ENCODE measurements at places on chromosomes 11 and 22.

DNA sequence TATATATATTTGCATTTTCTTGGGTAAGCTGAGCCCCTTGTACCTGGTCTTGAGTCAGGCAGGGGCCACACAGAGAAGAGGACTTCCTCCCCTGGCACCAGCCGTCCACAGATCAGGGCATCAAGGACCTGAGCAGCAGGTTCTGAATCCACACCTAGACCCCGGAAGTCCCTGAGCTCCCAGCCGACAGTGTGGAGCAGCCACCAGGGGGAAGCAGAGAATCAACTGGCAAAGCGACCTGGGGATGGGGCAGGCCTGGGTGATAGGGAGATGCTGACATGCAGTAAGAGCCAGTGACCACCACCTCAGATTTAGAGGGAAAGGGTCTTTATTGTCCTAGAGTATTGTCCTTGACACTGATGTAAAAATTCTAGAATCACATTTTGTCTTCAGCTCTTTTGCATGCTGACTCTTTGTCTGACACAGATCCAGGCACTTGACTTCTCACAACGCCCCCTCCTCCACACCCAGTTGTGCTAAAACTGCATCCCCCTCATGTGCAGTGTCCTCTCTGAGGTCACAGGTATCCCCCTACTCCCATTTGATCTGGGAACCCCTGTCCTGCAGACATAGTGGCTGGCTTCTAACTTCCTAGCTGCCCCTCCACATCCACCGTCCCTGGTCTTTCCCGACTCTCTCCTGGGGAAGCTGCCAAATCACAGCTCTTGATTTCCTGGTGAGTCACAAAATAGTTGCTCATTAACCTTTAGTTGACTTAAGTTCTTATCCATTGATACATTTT is 109.3 kb downstream of the GGTLC2 start:
- DNase-seq: peak; percentile 76

DNA sequence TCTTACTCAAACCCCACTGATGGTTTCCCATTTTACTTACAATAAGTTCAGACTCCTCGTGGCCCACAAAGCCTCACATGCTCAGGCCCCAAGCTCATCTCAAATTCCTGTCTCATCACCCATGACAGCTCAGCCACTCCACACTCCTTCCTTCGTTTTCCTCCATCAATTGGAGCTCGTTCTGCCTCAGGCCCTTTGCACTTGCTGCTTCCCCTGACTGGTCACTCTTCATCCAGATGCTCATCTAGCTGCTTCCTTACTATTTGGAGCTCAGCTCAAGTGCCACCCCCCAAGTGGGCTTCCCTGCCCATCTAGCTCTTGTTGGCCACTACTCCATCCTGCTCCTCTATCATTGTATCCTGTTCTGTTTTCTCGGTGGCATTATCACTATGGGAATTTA is 46.8 kb upstream of the LRRC32 start:
- no peak for DNase-seq

DNA sequence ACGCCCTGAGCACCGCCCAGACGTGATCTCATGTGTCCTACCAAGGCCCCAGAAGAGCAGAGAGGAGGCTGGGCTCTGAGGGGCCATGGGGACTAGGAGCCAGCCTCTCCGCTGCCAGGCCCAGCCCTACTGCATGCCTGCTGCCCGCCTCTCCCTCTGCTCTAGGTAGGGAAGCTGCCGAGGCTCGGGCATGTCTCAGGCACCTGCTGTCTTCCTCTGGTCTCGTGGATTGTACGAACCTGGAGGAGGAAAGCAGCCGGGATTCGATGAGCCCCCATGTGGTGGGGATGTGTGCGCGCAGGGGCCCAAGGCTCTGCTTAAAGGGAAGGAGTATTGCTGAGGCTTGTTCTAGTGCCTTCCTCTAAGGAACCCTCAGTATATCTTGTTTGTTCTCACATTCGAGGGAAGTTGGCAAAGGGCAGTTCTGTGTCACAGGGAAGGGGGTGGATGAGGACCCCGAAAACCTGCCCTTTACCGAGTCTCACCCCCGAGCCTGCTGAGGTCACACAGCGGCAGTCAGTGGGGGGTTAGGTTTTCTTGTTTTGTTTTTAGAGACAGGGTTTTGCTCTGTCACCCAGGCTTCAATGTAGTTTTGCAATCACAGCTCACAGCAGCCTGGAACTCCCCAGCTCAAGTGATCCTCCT is 21.2 kb downstream of the DAGLA start:
- DNase-seq: peak; percentile 84

DNA sequence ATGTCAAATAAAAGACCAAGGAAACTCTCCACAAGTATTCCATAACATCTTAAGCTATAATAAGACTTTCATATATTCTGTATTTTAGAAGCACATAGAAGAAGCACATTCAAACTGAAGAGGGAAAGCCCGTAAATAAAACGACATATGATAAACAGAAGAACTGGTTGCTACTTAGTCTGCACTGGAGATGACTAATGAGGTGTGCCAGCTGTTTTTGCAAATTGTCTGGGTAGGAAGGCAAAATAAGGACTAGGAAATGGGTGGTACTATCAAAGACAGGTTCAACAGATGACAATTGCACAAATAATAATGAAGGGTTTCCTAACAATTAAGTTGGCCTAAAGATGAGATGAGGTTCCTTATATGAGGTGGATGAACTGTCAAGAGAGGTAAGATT is 593.2 kb upstream of the CCDC179 start:
- no peak for DNase-seq

GRCh38 chr11:13276832-13277767 is 490 bp upstream of the BMAL1 start:
- peak; percentile 99 for DNase-seq

GRCh38 chr11:125348674-125349309 is 147.3 kb downstream of the FEZ1 start:
- peak; percentile 36 for DNase-seq

DNA sequence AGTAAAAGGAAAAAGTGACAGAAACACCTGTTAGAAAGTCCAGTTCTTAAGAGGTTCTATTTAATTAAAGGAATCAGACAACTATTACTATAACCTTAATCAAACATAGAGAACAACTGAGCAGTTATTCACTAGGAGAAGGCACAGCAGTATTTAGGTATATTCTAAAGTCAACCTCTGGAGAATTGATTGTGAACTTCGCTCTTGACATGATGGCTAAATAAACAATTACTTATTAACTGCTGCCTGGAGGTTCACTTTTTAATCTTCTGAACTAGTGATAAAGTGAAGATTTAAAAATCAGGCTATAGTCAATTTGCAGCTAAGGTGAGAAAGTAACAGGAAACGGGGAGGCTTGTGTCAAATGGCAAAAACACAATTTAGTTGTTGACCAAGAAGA is 557.3 kb downstream of the FAM181B start:
- no peak for DNase-seq

DNA sequence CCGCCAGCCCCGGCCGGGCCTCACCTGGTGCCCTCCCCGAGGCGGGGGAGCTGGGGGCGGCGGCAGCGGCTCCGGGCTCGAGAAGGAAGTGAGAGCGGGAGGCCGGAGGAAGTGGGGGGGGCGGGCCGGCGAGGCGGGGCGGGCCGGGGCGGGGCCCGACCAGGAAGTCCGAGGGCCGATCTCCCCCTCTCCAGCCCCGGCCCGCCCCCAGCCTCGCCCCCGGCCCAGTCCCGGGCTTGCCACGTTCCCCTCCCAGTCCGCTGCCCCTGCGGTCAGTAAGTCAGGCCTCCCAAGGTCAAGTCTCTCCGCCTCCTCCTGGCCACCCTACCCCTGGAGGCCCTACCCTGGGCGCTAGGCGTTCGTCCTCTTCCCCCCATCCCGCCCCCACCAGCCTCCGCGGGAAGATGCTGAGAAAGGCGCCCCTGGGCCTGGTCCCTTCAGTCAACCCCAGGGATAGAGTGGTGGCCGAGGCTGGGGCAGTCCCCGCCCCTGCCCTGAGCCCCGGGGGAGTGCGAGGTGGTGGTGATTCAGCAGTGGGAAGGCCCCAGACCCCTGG is at the start of gene RHOG:
TSS of gene RHOG (minus strand) at position 90 of the 556 bp plus-strand sequence. CDS start 12,821 bp downstream, outside the sequence.
- DNase-seq: no peak

GRCh38 chr22:17387356-17387755 is 18.1 kb downstream of the CECR2 start:
- DNase-seq: no peak

DNA sequence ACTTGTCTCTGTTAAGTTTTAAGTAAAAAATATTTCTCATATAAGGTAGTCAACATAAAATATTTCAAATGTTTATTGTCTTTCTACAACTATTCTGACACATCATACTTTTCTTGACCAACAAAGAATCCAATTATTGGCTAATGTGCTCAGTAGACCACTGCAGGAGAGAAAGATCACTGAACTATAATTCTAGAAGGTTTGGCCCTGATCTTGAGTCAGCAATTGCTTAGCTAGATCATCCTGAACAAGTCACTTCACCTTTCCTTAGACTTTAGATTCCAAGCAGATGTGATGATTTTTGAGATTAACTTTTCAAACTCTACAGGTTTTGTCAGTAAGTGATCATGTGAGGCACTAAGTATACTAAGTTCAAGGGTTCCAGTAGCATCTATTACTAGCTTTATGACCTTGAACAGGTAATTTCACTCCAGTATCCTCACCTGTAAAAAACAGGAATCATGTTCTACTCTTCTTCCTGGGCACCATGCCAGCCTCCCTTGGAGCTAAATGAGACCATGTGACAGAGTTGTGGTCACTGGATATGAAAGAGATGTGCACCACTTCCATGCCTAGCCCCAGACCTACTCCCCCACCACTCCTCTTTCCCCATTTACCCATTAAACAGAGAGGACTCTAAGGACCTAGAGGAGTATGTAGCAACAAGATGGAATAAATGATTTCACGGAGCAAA is 17.3 kb downstream of the PGM2L1 start:
- DNase-seq: no peak

DNA sequence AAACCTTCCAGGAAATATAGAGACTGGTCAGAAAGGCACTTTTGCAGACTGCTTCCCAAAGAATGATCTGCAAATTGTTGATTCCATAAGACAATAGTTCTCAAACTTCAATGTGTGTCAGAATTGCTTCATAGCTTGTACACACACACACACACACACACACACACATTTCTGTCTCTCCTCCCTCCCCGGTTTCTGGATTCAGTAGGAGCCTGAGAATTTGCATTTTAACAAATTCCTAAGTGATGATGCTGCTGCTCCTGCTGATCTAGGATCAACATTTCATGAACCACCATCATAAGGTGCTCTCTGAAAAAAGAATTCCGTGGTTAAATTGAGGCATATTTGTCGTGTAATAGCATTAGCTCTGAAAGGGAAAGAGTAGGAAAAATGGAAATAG is 35.3 kb upstream of the FZD4 start:
- no peak for DNase-seq

- DNase-seq: no peak
These were observed 976.9 kb upstream of the TENM4 start for GRCh38 chr11:80417681-80418080.

DNA sequence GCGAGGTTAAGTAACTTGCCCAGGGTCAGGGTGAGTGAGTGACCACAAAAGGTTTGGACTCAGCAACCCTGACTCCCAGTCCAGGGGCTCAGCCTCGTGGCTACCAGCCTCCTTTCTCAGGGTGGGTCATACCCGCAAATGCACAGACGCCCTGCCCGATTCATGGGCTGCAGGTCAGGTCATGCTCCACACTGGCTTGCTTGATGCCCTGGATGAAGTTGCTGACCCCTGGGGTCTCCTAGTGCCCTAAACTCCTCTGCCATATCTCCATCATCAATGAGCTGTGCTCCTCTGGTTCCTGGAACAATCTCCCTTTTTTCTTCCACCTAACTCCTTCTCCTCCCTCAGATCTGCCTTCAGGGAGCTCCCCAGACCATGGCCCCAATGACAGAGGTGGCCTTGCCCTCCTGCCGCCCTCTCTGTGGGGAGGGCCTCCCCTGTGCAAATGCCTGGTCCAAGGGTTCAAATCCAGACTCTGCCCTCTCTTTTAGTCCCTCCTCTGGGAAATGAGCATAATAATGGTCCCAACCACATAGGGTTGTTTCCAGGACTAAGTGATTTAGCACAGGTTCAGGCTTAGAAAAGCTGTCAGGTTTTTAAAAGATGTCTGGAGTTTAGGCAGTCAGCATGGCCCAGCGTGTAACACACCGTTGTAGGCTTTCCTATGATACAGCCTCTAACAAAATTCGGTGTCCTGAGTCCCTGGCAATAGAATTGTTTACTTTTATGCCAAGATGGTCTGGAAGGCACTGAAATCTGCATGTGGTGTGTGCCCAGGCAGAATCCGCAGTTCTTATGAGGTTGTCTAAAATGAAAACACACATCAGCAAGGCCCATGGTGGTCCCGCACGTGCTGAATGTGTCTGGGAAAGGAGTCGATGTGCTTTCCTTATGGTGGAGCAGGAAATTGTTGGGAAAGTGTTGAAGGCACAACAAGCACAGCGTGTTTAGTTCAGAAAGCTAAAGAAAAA is 63.6 kb downstream of the CD82 start:
- DNase-seq: no peak

- DNase-seq: no peak
These were observed 479 bp downstream of the MMP3 start for GRCh38 chr11:102842930-102843329.

- DNase-seq: no peak
These were observed 126.0 kb downstream of the SWAP70 start for GRCh38 chr11:9789910-9790309.

DNA sequence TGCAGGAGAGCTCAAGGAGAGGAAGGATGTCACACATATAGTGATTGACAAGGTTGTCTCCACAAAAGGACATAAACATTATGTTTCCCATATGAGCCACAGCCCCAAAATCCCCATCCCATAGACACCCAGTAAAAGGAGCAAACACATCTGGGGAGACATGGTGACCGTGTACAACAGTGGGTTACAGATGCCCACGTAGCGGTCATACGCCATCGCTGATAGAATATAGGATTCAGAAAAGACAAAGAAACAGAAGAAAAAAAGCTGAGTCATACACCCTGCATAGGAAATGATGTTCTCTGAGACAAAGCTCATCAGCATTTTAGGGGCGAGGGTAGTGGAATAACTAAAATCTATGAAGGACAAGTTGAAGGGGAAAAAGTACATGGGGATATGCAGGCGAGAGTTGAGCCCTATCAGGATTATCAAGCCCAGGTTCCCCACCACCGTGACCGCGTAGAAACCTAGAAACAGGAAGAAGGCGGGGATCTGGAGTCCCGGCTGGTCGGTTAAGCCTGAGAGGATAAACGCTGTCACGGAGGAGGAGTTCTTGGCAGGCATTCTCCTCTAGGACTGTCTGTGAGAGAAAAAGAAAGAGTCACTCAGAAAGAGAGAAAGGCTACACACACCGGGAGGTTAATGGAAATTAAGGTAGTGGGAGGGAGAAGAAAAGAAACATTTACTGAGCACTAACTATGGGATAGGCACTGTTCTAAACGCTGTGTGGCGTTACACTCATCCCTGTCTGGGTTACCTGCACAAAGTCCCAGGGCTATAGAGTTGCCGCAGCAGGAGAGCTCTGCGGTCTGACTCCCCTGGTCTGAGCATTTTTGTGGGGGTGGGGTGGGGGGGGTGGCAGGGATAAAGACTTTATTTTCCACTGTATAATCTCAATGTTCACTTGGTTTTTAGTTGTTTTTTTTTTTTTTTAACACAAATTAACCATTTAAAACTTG is 36.1 kb upstream of the OR8B8 start:
- DNase-seq: peak; percentile 37

Data from suppressor macrophage (primary cell).